ENCODE measurements at places on chromosomes 3 and 15.

- no peak for DNase-seq
Measured at GRCh38 chr3:157594413-157594812, 91.2 kb upstream of the VEPH1 start.

DNA sequence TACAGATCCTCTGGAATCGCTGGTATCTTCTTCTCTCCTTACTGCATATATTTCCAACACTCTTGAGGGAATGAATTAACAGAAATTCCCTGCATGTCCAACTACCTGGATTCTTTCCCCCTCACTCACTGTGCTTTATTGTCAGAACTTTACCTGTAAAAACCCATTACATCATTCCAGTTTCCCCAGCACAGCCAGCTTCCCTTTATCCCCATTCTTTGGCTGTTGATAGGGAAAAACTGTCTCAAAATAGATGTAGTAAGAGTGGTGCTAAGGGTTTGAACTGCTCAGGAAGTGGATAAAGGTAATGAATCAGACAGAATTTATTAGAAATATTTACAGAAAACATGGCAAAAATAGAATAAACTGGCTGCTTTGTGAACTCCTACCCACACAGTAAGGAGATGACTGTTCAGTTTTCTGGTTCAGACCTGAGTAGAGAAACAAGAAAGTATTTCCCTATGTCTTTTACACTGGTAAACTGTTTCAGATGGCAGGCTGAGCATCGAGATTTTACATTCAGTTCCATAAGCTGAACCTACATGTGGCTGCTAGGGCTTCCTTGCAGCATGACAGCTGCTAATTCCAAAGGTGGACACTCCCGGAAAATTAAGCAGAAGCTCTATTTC is 188.4 kb downstream of the CPNE4 start:
- DNase-seq: no peak

DNA sequence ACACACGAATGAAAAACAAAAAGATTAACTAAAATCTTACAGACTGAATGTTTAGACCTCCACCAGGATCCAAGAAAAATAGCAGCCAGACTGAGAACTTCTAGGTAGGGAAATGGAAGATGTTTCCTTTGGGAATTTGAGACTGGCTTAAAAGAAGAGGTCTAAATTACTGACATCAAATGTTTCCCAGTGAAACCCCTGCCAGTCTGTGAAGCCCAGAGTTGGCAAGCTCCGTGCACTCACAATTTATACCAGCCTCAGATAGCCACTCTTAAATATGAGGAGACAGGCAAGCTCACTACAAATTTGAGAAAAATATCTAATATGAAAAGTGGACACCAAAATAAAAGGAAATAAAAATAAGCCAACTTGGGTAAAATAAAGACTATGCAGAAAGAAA is 700.5 kb upstream of the ZNF385D start:
- DNase-seq: no peak

DNA sequence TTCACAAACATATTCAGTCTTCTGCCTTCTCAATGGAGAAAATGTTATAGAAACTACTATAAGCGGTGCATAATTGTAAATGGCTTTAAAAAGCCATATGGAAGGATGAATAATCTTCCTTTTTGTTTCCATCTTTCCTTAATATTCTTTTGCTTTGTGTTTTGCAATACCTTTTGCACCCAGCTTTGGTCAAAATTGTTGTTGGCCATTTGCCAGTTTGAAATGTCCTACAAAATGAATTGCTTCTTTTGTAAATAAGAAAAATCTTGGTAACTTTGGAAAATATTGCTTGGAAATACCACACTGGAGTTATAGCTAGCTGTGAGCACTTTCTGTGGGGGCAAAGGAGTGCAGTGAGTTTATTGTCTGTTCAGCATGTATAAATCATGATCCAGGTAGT is 93.5 kb upstream of the NR2F2 start:
- no peak for DNase-seq

DNA sequence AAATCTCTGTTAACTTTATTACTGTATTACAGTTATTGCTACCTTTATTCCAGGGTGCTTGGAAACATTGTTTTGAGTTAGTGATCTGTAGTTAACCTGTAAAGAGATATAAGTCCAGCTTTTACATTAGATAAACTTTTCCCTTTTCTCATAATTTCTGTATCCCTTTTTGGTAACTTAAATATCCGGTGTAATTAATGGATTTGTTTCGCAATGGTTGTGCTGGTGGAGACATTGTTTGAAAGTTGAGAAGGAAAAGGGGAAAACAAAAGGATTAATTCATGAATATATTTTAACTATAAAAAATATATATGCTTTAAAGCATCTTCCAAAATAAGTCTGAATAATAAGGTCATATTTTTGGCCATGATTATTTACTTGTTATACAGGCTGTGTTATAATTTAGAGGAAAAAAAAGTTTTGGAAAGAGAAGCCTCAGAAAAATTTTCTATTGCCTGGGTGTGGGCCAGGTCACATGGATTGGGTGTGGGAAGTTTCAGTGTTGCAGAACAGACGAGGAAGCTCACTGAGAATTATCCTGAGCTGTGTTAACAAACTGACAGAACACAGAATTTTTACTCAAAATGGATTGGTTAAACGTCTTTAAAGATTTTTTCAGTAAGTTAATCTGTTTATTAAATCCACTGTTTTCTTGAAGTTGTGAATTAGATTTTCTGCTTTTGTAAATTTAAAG is 27.7 kb upstream of the IL20RB start:
- DNase-seq: no peak

DNA sequence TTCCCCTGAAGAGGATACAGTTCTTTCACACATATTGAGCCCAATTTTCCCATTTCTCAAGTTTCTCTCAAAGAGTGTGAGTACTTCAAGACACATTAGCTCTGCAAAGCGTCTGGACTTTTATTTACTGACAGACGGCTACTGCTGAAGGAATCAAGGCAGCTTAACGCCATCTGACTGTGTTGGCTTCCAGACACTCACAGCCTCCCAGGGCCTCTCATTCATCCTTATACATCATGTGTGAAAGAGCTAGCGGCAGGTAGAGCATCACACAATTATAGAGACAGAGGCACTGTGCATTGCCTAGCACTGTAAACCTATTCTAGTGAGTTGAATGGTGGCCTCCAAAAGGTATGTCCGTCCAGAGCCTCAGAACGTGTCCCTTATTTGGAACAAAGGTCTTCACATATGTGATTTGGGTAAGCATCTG is 284.1 kb upstream of the STT3B start:
- no peak for DNase-seq

DNA sequence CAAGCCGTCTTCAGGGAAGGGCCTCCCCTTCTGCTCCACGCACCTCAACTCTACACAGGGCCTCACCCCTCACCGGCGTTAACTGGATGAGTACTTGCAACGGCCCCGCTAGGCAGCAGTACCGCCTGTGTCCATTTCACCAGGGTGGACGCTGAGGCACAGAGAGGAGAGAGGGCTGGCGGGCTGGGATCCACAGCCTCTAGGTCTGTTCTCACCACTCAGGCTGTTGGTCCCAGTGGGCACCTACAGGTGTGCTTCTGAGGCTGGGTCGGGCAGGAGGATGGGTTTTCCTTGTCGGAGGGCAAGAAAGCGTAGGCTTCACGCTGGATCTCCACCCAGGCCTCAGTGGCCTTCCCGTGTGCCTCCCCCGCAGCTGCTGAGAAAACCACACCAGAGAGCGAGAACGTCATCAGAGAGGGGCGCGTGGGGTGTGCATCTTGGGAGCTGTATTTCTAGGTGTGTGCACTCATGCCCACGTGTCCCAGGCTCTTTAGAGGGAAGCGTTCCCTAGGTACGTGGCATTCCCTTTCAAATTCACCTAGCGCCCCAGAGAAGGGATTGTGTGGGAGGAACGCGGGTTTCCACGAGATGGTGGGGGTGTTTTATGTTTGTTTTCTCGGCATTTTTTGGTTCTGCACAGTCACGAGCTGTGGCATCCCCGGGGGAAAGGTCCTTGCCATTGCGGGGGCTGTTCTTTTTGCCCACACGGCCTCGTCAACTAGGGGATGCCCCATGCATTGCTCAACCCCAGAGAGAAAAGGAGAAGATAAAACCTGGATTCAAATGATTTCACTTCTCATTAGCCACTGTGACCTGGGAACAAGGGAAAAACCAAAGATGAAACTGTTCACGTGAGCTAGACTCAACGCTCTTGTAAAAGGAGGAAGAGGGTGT is 67.7 kb downstream of the MGLL start:
- peak; percentile 19 for DNase-seq

DNA sequence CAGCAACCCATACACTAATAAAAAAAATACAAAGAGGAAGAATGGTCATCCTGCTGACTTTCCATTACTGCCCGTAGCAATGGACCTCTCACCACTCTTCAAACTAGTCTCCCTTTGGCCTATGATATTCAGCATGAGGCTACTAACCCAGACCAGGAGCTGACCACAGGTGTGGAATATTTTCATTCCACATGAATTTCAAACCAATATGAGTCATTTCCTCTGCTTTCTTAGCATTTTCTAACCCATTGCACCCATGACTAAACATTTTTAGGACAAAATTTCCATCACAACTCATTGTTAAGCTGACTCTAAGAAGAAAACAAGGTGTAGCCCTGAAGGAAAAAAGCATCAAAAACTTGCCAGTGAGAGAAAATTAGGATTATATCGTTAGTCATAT is 34.0 kb upstream of the ZPLD1 start:
- DNase-seq: no peak

DNA sequence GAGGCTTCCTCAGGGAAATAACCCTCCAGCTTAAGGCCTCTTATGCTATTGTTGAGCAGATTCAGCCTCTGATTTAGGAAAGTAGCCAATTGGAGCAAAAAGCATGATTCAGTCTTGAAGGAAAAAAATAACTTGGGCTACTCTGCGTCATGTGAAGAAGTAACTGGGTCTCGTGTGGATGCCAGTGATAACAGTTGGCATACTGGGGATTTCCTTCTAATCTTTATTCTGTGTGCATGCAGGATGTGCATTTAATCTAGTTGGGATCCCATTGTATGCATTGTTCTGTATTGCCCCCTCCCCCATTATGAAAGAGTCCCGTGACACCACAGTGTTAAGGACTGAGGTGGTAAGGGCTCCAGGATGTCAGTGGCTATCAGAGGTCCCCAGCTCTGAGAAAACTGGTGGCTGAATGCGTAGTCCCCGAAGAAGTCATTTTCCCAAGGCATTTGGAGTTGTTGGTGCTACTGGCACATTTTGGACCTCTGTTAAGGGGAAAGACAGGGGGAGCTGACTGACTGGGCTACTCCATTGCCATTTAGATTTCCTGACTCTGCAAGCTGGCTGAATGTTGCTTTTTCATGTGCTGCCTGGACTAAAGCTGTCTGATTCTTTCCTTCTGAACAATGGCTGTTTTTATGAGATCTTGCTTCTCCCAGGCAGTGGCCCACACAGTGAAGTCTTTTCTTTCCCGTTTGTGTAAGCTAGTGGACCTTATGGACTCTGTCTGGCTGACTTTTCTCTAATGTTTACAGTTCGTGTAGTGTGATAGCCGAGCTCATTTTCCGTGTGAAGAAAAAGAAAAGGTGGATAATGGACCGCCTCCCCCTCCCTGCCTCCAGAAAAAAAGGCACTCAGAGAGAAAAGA is 38.4 kb upstream of the TRAK1 start:
- no peak for DNase-seq

- no peak for DNase-seq
Measured at GRCh38 chr3:171776839-171777583, 33.3 kb downstream of the PLD1 start.

DNA sequence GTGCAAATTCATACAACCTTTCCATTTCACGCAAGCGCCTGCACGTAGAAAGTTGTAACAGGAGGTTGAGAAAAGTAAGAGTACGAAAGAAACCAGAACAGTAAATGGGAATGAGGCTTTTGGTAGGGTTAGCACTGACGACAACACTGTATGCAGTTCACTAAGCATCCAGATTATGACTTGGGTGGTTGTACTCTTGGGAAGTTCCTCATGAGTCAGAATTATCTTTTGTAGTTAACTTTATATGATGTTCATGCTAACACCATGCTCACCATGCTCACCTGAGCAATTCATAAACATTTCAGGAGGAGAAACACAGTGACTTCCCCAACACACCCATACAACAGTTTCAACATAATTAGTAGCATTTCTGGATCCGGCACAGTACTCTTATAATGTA is 3.0 kb upstream of the LPP start:
- no peak for DNase-seq

- no peak for DNase-seq
Measured at GRCh38 chr3:63809607-63810006, 9.5 kb upstream of the C3orf49 start.

GRCh38 chr3:67529337-67529736 is 125.1 kb downstream of the SUCLG2 start:
- no peak for DNase-seq

- DNase-seq: no peak
Measured at GRCh38 chr3:111610189-111610588, 15.0 kb upstream of the ZBED2 start.

- DNase-seq: no peak
Measured at GRCh38 chr3:32571192-32571485, 481 bp upstream of the DYNC1LI1 start.

- no peak for DNase-seq
Measured at GRCh38 chr3:4979428-4980228, at the start of gene BHLHE40. Gene BHLHE40, plus strand, starts transcription at chr3:4979437. Its CDS starts 282 bp downstream, at chr3:4979719.

DNA sequence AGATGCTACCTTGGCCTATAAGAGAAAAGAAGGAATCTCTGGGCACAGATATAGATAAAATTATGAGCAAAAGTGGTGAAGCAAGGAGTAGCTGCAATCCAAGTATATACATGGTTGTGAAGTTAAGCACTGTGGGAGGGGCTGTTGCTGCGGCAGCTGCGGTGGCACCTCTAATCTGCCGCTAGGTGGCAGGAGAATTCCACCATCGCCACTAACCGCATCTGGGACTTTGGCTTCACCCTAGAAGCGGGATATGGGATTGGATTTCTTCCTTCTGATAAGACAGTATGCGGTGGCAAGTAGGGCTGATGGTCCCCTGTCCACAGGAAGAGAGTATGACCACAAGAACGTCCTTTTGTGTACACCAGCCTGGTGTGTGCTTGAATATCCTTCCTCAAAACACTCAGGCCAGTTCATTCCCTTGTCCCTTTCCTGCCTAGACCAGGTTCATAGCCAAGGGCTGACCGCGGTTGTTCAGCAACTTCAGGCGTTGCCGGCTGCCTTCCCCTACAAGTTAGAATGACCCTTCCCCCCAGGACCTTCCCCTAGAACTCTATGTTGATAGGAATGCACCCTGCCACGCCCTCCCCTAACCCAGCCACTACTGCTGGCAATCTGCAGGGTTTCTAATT is 5.1 kb downstream of the MAGEL2 start:
- peak; percentile 16 for DNase-seq

DNA sequence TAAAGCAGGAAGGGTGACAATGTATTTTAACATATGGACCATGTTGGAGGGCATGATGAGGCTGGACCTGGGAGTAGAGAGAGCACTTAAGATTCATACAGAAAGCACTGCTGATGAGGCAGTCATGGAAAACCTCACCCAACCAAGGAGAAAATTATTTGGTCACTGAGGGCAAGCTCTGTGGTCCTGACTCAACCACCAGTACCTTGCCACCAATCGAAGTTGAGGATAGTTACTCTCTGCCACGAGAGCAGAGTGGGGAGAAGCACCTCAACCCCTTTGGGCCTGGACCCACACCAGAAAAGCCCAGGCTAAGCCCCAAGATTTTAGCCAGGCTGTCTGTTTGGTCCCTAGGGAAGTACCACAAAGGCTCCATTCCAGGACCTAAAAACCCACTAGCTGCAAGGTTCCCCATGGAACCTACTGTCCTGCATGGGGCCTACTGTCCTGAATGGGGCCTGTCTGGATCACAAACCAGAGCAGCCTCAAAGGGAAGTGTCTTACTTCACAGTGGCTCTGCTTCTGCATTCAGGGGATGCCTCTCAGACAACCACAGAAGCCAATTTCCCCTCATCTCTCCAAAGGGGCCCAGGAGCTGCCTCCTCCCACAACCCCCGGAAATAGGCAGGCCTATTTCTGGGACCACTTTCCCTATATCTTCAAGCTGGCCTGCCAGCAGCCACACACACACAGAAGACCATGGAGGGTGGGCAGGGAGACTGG is 4.2 kb downstream of the CCDC71 start:
- no peak for DNase-seq
